ENCODE measurements at places on chromosomes 7 and 10.

GRCh38 chr7:101814991-101815825, 2.2 kb upstream of the CUX1 start:
- peak; percentile 68 for DNase-seq

DNA sequence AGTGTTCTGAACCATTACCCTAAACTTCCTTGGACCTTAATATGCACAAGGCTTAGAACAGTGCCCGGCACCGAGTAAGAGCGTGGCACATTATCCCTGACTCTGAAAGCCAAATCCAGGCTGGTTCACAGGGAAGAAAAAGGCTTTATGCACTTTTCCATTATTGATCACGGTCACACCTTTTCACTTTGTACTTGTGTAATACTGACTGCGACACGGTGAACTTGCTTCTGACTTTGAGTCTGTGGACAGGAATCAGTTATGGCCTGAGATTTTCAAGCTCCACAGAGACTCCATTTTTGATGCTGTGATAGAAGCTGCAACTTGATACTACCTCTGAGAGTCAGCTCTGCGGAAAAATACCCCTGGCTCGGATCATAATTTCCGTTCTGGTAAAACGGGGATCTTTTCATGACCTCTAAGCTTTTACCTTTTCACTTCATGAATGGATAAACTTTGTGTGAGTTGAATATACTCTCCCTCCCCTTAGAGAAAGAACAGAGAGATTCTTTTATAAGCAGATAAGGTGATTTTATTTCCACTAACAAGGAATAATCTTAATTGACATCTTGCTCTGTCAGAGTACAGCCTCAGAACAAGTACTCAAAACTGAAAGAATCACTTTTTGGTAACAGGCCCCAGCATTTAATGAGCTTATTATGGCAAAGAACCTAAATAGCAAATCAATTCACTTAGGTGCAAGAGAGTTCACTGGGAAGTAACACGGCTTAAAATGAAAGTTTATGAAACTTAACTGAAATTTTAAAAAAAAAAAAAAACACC, 88.8 kb downstream of the ELMO1 start:
- no peak for DNase-seq

DNA sequence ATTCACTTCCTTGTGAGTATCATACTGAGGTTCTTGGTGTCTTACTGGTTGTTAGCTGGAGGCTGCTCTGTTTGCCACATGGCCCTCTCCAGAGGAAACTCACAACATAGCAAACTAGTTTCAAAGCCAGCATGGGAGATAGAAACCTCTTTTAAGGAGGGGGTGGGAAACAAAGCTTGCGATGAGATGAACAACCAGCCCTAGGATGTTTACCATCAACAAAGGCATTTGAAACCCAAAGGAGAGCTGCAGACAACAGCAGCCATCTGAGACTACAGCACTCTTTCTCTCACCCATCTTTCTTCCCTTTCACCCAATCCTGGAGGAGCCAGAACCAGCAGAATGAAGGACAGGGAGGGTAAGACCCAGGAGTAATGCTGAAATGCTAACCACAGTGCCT, 182.1 kb downstream of the NEBL start:
- no peak for DNase-seq

GRCh38 chr10:124508907-124509454, 47.4 kb downstream of the LHPP start:
- DNase-seq, result no peak

DNA sequence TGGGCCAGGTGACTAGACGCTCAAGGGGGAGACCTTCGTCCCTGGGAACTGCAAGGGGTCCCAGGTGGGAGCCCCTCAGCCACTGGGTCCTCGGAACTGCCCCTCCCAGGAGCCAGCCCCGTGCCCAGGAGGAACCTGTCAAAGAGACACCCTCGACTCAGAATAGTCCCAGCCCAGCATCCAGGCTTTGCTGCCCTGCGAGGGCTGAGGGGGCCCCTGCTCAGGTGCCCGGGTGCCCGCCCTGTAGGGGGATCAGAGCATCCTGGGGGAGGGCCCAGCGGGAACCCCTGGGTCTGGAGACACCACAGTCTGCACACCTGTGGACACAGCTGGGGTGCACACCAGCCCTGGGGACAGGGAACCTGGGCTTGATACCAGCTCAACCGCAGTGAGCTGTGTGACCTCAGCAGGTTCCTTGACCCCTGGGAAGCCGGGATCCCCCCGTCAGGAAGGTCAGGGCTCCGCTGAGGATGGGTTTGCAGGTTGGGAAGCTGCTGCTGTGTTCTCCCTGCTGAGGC, 407 bp downstream of the ELN start:
- no peak for DNase-seq

DNA sequence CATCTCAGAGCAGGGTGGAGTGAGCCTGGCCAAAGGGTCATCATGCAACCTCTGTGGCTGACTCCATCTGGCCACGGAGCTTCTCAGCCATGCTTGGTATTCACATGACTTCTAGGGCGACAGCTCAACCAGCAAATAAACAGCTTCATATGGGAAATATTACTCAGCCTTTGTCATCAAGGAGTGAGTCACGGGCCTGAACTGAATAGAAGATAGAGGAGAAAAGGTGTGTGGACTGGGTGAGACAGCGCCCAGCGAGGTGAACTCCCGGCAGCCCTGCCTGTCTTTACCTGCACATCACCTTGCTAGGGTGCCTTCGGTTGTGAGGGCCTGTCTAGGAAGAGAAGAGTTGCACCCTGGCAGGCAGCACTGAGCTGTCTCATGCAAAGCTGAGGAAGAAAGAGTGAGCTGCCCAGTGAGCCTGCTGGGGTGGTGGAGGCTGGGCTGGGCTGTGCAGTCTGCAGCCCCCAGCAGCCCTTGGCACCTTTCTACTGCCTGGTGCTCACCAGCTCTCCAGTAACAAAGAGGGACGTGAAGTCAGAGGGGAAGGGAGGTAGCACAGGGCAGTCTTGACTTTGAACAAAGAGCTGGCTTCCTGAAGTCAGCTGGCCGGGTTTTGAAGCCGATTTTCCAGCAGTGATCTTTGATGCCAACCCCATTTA, 114.2 kb downstream of the EGFR start:
- DNase-seq, result no peak

DNA sequence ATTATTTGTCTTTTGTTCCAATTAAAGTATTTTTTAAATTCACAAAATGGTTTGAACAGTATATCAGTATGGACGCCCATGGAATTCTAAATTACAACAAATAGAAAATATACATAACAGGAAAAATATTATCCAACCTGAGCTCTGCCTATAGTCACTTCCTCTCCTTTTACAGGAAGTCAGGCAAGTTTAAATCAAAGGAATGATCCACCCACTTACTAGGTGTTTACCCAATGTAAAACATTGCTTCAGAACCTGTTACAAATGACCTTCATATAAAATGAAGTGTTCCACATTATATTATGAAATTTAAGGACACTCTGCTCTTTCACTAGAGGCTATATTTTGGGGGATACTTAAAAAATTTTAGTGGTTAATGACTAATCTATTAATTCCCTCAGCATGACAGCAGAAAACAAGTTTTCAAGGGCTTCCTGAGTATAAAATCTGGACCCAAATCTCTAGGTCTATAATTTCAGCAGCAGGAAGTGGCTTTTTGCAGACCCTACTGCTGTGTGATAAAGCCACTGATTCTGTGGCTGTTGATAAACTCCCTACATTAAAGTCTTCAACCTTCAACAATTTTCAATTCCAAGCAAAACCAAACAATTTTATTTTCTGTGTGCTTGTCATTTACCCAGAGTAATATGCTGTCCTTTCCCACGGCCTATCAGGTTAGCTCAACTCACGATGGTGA, 722.6 kb downstream of the GATA3 start:
- no peak for DNase-seq

DNA sequence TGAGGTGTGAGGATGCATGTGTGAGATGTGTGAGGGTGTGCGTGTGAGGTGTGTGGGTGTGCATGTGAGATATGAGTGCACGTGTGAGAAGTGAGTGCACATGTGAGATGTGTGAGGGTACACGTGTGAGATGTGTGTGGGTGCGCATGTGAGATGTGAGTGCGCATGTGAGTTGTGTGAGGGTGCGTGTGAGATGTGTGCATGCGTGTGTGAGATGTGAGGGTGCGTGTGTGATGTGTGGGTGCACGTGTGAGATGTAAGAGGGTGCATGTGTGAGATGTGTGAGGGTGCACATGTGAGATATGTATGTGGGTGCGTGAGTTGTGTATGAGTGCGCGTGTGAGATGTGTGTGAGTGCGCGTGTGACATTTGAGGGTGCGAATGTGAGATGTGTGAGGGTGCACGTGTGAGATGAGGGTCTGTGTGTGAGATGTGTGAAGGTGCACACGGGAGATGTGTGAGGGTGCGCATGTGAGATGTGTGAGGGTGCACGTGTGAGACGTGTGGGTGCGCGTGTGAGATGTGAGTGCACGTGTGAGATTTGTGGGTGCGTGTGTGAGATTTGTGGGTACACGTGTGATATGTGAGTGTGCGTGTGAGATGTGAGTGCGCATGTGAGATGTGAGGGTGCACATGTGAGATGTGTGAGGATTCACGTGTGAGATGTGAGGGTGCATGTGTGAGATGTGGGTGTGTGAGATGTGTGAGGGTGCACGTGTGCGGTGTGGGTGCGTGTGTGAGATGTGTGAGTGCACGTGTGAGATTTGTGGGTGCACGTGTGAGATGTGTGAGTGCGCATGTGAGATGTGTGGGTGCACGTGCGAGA, 30.5 kb downstream of the PPIF start:
- no peak for DNase-seq

DNA sequence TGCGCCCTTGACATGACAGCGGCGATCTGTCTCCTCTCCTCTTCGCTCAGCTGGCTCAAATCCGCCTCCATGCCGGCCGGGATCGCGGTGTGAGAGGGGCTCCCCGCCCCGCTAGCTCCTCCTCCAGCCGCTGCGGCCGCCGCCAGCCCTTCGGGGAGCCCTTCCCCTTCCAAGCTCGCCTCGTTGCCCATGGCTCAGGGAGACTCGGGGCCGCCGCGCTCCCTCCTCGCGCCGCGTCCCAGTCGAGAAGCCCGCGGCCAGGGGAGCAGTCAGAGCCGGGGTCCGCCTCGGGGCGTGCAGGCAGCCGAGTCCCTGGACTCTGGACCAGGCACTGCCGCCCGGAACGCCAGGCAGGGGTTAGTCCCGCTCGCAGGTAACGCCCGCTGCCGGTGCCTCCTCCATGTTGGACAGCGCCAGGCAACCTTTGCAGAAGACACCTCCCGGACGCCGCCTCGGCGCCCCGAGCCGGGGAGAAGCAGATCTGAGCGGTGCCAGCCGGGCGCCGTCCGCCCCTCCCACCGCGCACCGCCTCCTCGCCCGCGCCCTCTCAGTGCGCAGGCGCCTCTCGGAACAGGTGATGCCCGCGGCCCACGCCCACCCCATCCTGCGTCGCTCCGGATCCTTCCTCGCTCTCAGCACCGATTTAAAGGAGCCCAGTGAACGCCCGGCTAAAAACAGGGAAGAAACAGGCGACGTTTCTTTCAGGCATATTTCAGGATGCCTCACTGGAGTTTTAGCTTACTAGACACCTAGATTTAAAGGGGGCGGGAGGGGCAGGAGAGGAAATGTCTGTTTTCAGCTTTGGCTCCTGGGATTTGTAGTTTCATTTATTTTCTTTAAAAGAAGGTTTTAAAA, at the start of gene PCLO:
PCLO (minus strand) TSS at position 483 of the 855 bp plus-strand sequence; CDS start at position 191, 292 bp downstream.
- peak; percentile 81 for DNase-seq

- DNase-seq, result no peak
Observed at GRCh38 chr10:1545524-1545923, 191.8 kb downstream of the ADARB2 start.

GRCh38 chr10:115129752-115130151, 36.6 kb downstream of the ATRNL1 start:
- DNase-seq, result no peak

GRCh38 chr7:673681-674453, 52.6 kb upstream of the DNAAF5 start:
- no peak for DNase-seq

DNA sequence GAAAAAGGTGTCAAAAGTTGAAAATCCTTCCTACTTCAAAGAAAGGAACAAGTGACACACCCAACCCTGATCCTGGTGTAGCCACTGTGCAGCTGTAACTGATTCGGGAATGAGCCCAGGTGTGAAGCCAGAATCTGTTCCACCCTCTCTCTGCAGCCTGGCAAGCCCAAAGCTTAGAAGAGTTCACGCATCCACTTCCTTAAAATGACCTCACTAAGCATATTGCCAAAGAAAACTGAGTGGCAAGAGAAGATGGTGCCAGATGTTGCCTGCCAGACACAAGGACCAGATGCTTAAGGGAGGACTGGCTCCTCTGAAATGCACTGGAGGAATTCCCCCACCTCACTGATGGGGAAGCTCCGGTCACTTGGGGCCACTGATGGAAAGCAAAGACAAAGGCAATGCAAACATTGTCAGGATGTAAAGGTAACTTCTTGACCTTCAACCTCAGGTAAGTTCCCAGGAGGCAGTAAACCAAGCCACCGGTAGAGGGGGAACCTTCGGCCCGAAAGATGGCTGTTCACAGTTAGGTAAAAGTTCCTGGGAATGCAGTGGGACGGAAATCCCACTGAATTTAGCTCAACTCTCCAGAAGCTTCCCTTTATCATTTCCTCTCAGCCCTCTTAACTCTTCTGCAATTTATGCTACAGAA, 554.9 kb downstream of the KCNMA1 start:
- DNase-seq, result no peak

- no peak for DNase-seq
Observed at GRCh38 chr7:2076649-2077064, 156.1 kb downstream of the MAD1L1 start.

GRCh38 chr10:11446133-11446532, 165.3 kb downstream of the USP6NL start:
- no peak for DNase-seq

DNA sequence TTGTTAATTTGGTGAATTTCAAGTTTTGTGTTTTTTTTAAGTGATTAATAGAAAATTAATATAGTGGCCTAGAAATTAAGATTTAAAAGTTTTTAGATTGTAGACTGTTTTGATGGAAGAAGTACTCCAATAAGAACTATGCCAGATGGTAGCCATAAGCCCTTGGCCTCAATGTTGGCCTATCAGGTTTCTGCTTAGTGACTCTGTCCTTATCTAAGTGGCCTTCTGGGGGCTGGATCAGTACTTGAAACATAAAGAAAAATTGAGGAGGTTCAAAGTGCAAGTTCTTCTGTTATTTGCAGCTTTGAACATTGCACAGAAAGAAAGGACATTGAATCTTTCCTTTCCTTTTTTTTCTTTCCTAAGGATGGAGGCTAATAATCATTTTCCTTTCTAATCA, 9.9 kb downstream of the CCDC126 start:
- no peak for DNase-seq

DNA sequence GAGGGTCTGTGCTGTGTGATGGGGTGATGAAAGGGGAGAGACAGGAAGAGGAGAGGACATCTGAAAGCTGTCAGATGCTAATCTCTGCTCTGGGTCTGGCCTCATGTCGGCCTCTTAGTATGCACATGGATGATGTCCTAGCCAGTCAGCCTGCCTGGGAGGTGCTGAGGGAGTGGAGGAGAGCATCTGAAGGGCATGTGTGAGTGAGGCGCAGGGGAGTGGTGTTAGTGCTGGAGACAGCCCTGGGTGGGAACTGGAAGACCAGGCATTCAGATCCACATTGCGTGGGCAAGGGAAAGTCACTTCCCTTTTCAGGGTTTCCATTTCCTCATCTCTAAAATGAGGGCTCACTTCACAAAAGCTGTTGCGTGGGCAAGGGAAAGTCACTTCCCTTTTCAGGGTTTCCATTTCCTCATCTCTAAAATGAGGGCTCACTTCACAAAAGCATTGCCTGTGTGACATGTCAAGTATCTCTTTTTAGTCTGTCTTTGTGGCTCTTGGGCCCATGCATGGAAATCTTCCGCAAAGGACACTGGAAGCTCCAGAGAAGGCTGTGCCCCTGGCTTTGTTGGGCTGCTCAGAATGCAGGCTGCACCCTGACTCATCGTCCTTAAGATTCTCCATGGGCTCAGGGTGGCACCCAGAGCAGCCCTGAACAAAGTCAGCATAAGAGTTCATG, 10.0 kb downstream of the SFTPD start:
- no peak for DNase-seq

- no peak for DNase-seq
Observed at GRCh38 chr7:20407585-20408466, 77.1 kb downstream of the ITGB8 start.
